ENCODE measurements at places on chromosomes 2 and 18.

DNA sequence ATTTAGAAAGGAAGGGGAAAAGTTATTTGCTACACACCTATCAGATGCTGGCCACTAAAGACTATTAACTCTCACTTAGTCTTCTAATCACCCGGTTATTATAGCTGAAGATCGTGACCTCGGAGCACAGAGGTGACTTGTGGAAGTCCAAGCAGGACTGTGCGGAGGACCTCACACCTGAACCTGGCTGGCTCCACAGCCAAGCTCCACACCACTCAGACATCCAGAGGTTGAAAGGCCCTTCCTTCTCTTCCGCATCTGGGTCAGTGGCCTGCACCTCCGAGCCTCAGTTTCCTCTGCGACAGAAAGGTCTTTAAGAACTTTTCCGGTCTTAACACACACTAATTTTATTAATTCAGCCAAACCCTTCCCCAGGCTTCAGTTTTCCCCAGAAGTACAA is 57.9 kb downstream of the TNS1 start:
- DNase-seq: no peak

GRCh38 chr18:49999128-49999527 is 185.8 kb upstream of the ACAA2 start:
- DNase-seq: no peak

DNA sequence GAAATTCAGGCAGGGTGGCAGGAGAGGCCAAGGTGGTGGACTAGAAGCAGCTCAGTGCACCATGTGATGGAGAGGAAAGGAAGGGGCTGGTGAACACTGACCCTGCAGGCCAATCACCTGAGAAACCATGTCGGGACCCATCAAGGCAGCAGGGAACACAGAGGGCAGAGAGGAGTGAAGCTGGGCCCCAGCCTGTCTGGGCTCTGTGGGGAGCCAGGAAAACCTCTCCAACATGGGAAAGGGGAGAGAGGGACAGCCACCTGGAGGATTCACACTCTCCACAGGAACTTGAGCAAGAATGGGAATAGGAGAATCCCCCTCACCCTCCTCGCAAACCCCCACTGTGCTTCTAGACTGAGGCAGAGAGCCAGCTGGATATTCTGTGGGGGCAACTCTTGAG is 85.5 kb upstream of the CYP26B1 start:
- DNase-seq: no peak

DNA sequence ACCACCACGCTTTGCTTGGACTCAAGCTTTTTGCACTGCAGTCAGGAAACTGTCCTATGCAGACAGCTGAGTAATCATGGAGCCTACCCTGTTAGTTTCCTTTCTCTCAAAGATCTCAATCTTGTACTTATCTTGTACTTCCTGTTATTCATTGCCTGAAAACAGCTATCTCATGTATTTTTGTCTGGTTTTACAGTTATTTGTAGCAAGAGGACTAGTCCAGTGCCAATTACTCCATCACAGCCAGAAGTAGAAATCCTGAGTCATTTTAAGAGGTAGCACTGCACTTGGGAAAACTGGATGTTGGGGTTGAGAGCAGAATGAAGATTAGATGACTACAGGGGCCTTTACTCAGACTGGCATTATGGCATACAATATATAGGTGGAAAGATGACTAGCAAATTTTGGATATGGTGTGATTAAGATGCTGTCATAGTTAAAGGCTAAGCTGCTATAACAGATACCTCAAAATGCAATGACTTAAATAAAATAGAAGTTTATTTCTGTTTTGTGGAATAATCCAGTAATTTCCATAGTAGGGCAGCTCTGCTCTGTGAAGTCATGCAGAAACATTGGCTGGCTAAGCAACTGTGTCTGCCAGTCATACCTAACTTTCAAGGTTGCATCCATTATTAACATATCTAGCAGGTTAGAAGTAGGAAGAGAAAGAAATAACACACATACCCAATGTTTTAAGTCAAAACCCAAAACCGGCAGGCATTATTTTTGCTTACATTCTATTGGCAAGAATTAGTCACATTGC is 21.1 kb upstream of the CHMP3 start:
- DNase-seq: peak; percentile 38

DNA sequence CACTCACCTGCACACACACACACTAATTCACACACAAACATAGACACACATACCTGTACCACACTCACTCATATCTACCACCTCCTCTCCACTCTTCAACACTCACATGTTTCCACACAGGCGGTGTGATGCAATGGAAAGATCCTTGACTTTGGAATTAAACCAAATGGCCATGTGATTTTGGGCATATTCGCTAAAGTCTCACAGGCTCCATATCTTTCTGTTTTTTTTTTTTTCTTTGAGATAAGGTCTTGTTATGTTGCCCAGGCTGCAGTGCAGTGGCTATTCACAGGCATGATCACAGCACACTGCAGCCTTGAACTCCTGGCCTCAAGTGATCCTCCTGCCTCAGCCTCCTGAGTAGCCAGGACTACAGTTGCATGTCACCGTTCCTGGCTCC is 91.1 kb upstream of the MEX3C start:
- no peak for DNase-seq

DNA sequence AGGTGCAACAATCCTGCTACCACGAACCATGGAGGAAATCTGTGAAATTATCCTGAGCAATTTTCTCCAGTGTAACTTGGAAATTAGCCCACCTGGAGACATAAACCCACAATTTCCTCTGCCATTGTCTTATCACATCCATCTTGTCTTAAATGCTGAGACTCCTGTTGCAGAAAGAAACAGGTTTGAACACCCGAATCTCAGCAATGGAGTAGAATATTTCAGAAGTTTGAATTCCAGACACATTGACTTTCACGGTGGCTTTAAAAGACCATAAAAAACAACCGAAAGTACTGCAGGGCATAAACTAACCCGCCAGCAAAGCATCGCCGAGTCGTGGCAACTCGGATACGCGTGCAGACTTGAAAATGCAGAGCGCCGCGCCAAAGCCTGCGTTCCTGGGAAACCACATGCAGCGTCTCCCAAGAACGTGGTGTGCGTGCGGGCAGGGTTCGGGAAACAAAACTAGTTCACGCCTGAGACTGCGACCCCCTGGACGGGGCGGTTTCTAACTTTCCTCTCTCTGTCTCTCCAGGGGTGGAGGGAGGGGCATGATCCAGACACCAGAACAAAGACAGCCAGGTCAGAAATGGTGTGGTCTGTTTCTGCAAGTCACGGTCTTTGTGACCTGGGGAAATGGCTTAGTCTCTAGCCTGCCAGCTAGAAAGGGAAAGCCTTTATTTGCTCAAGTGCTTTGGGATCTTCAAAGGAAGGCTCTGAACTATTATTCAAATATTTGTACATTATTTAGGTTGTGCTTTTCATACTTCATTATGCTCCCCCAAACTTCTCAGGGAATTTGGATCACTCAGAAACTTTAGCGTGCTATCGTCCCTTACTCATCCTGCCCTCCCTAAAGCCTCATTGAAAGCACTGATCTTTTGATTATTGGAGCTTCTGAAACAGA is 26.9 kb upstream of the KCTD1 start:
- no peak for DNase-seq

DNA sequence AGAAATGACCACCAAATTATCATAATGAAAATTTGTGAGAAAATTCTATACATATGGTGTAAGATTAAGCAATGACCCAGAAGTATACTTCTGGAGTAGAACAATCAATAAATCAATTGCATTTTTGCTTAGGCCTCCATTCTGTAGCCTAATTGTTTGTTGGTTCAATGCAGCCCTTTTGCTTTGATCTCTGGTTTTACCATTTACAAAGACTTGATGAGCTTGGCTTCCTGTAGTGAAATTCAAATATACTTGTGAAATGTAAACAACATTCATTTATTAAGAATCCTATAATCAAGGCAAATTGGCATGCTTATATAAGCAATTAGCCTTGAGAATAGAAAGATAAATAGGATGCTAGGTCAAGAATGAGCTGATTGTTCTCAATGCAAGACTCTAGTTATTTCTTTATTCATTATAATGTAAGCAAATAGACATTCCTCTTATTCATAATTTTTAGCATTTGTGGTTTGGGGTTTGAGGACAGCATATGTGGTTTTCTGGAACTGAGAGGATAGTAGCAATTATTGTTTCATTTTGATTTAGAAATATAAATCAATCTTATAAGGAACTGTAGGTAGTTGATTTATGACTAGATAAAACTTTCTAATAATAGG is 9.7 kb downstream of the FMNL2 start:
- no peak for DNase-seq

GRCh38 chr2:38720613-38721241 is 30.4 kb downstream of the SRSF7 start:
- peak; percentile 80 for DNase-seq

DNA sequence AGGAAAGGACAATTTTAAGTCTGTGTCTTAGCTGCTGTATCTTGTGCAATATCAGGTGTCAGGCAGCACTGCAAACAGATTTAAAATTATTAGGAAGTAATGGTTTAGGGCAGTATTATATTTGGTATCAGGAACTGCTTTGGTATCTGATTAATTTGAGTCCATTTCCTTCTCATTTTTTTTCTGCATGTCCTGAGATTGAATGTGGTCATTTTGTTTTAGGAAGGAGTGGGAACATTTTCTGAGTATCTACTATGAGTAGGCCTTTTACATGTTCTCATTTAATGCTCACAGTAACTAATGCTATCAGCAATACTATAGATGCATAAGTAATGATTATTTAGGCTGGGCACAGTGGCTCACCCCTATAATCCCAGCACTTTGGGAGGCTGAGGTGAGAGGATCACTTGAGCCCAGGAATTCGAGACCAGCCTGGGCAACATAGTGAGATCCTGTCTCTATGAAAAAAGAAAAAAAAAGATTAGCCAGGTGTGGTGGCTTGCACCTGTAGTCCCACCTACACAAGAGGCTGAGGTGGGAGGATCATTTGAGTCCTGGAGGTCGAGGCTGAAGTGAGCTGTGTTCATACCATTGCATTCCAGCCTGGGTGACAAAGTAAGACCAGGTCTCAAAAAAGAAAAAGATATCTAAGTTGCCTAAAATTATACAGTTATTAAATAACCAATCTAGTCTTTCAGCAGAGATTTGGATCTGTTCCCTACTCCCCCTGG is 4.7 kb downstream of the FMNL2 start:
- peak; percentile 40 for DNase-seq

DNA sequence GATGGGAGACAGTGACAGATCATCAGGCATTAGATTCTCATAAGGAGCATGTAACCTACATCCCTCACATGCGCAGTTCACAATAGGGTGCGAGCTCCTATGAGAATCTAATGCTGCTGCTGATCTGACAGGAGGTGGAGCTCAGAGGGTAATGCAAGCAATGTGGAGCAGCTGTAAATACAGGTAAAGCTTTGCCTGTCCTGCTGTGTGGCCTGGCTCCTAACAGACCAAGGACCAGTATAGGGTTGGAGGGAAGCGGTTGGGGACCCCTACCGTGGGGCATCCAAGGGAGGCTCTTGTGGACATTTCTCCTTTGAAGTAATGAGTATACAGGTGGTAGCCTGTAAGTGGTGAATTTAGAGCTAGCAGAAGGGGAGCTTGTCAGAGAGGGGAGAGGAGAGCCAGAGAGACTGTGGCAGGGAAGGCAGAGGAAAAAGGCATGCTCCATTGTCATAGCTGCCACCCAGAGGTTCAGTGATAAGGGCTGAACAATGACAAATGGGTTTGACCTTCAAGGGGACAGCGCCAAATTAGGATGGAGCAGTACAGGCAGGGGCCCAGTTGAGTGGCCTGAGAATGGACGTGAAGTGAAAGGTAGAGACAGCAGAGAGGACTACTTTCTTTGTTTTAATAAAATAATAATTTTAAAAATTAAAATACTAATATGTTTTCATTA is 15.2 kb upstream of the TMBIM1 start:
- DNase-seq: no peak

GRCh38 chr2:8564475-8564874 is 117.4 kb upstream of the ID2 start:
- no peak for DNase-seq

DNA sequence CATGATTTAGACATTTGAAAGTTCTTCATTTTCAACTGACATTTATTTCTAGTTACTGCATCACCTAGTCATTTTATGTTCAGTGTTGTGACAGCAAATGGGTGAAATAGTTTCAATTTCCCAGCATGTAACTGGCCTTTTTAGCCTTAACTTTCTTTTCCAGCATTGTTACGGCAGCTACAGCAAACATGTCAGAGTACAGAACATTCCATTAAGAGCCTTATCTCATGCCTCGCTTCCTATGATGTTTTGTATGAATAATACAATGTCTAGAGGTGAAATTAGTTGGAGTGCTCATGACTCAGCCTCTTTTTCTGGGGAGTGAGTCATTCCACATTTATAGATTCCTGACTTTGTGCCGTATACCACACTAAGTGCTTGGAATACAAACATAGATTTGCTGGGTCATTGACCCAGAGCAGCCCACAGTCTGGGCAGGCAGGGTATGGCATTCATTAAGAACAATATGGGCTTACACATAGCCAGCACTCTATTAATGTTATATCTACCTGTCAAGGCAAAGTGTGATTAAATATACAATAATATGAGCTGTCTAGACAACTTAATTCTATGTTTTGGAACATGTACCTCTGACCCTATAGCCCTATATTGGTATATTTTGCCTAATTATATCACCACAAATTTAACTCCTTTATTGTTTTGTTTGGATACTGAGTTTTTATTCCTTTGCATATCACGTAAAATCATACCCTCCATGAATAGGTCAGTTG is 72.2 kb downstream of the MAP2 start:
- DNase-seq: peak; percentile 27

DNA sequence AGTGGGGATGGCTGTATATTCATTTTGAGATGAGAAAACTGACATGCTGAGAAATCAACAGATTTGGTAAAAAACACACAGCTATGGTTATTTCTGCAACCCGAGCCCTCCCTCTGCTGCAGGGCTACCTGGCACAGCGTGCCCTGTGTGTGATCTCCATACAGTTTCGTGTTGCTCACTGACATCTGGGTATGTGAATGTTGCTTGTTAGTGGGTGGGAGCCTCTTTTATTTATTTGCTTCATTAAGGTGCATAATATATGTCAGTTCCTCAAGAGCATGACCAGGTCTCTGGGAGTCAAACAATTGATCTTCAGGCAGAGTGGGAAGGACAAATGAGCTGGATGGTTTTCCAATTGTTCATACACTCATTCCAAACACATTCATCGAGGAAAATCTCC is 139.1 kb upstream of the FHL2 start:
- DNase-seq: no peak

DNA sequence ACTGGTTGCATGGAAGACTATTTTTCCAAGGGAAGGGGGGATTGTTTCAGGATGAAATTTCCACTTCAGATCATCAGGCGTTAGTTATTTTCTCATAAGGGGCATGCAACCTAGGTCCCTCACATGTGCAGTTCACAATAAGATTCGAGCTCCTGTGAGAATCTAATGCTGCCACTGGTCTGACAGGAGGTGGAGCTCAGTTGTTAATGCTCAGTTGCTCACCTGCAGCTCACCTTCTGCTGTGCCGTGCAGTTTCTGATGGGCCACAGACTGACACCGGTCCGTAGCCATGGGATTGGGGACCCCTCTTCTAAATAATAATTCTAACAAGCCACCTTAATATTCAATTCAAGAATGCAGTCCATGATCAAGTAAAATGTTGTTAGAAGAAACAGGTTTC is 34.9 kb downstream of the PLCL1 start:
- DNase-seq: no peak

GRCh38 chr18:40606996-40607395 is 1348.0 kb upstream of the PIK3C3 start:
- DNase-seq: no peak
